Activated CD4-positive, alpha-beta T cell treated with anti-CD3 and anti-CD28 coated beads for 4 hours (primary cell): ENCODE measurements at places on chromosomes 3 and 15.

GRCh38 chr3:183542355-183542754, 13.2 kb downstream of the KLHL6 start:
- DNase-seq: no peak

DNA sequence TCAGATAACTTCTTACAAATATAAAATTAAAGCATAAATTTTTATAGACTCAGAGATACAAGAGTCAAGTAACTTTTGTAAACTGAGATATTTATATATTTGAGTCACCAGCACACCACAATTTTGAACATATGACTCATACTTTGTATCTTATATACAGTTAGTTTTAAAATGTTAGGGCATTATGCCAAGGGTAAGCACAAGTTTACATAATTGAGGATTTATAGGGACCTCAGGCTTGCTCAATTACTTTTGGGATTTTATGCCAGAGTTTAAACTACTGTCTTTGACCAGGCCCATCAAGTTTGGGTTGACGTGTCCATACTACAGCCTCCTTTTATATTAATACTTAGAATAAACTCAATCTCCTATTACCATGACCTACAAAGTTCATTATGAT, 7.4 kb upstream of the FGF7 start:
- DNase-seq: no peak

DNA sequence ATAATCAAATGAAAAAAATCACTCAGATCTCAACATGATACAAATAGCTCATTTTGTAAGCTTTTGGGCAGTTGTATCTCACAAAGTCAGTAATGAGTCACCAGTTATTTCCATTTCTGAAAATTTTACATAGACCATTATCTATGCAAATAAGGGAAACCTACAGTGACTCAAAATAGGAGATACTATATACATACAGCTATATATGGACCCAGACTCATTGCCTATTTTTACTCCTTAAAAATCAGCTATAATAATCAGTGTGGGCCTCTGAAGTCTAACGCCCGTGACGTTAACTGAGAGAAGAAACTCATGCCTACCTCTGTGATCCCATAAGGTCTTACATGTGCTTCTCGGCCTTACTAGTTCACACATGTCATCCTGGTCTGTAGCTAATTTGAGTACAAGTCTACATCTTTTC, 31.6 kb downstream of the LRIG1 start:
- no peak for DNase-seq

- no peak for DNase-seq
Measured at GRCh38 chr3:144557515-144557914, 585.9 kb downstream of the DIPK2A start.

DNA sequence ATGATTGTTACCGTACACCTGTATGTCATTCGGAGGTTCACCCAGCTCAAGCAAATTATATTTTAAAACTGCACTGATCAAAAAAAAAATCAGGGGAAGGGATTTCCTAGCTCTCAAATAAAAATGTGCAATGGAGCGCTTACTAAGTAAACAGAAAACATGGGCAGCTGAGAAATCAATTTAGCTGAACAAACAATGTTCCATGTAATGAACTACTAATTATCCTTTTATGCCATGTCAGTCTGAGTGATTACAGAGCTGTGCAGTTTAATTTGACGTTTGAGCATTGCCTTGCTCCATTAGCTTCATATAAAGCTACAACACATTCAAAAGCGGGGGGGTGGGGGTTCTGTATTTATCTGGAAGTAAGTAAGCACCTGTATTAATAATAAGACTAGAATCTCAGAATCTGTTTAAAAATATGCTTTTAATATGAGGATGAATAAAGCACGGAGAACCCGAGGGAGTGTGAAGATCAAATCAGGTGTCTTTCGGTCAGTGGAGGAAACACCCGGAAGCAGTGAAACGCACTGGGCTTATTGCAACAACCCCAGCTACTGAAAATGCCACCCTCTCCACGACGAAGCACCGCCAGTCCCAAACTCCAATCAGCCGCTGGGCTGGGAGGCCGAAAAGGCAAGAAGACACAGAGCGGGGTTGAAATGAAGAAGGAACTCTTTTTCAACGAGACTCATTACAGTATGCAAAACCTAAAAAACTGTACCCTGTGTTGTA, 196.5 kb upstream of the ATP11B start:
- DNase-seq: no peak

- no peak for DNase-seq
Measured at GRCh38 chr3:66662894-66663293, 162.1 kb upstream of the LRIG1 start.

DNA sequence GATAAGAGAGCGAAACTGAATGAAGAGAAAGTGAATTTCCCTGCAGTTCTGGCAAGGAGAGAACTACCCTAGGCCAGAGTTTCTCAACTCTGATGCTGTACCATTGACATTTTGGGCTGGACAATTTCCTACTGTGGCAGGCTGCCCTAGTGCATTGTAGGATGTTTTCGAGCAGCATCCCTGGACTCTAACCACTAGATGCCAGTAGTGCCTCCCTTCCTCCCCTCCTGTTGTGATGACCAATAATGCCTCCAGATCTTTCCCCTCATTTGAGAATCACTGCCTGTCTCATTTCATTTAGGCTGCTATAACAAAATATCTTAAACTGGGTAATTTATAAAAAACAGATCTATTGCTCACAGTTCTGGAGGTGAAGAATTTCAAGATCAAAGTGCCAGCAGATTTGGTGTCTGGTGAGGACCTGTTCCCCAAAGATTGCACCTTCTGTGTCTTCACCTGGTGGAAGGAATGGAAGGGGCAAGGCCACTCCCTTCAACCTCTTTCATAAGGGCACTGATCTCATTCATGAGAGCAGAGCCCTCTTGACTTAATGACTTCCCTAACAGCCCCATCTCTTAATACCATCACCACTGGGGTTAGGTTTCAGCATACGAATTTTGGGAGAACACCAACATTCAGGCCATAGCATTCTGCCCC, 188.9 kb upstream of the MEIS2 start:
- DNase-seq: no peak

- DNase-seq: no peak
Measured at GRCh38 chr3:139630542-139630941, 47.2 kb downstream of the NMNAT3 start.

DNA sequence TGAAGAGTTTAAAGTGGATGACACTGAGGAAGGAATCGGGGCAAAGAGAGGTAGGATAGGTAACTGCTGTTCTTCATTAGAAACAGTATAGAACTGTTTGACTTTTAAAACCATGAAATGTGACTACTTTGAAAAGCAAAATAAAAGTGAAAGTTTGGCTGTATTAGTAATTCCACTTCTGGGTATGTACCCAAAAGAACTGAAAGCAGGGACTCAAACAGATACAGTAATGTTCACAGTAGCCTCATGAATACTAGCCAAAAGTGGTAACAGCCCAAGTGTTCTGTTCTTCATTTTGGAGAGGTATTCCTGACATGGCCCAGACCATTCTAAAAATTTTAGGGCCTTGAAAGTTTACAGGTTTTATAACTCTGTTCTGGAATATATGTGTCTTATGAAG, 1055.4 kb downstream of the TBL1XR1 start:
- DNase-seq: no peak

DNA sequence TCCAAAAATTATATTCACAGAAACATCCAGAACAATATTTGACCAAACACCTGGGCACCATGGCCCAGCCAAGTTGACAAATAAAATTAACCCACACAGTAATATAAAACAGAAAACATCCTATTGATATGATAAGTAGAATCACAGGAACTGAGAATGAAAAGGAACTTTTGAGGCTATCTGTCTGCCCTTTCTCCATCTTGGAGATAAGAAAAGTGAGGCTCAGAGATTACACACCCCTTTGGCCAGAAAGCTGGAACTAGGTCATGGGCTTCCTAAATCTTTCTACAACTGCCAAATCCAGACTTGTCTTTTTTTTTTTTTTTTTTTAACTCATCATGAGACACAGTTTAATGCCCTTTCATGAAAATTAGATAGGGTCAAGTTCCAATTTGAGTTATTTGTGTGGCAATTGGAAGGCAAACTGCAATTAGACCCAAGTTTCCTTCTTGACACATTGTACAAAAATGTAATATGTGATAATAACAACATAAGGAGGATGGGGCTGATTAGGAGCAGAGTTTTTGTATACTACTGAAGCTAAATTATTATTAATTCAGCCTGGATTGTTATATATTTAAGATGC, 137.2 kb downstream of the RPL22L1 start:
- DNase-seq: no peak

DNA sequence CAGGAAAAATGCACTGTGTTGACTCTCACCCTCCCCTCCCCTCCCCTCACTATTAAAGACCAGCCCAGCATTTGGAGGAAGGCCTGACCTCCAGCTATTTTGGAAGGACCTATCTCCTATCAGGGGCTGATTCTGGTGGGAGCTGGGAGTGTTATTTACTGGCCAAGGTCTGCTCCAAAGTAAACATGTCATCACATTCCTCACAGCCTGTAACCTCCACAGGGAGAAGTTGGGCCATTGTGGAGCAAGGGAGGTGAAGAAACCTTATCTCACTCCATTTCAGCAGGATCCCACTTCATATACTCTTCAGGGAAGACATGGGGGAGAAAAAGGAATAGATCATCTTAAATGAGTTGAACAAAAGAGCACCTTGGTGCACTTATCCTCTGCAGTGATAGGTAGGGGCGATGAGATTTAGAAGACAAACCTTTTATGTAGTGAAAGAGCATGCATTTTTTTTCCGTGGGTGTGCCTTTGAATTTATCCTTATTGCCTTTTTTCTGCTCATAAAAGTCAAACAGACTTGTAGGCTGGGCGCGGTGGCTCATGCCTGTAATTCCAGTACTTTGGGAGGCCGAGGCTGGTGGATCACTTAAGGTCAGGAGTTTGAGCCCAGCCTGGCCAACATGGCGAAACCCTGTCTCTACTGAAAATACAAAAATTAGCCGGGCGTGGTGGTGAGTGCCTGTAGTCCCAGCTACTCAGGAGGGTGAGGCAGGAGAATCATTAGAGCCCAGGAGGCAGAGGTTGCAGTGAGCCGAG, 15.6 kb upstream of the FLNB start:
- DNase-seq: no peak

DNA sequence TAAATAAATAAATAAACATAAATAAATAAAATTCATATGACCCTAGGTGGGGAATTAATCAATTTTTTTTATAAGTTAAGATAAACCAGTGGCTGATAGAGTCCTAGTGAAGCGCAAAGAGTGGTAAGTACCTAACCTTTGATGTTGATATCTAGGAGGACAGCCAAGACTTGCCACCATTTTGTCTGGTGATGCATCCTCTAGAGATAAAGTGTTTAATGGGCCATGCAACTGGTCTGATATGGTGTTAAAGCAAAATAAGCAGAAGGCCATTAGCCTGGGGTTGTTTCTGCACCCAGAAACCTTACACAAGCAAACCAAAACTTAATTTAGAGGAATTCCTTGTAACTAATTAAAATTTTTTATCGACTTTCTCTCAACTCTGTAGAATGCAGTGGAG, 9.6 kb upstream of the USP8 start:
- no peak for DNase-seq

GRCh38 chr3:10338591-10339353, 17.9 kb upstream of the SEC13 start:
- DNase-seq: no peak

GRCh38 chr3:19543212-19543841, 390.7 kb downstream of the EFHB start:
- no peak for DNase-seq

DNA sequence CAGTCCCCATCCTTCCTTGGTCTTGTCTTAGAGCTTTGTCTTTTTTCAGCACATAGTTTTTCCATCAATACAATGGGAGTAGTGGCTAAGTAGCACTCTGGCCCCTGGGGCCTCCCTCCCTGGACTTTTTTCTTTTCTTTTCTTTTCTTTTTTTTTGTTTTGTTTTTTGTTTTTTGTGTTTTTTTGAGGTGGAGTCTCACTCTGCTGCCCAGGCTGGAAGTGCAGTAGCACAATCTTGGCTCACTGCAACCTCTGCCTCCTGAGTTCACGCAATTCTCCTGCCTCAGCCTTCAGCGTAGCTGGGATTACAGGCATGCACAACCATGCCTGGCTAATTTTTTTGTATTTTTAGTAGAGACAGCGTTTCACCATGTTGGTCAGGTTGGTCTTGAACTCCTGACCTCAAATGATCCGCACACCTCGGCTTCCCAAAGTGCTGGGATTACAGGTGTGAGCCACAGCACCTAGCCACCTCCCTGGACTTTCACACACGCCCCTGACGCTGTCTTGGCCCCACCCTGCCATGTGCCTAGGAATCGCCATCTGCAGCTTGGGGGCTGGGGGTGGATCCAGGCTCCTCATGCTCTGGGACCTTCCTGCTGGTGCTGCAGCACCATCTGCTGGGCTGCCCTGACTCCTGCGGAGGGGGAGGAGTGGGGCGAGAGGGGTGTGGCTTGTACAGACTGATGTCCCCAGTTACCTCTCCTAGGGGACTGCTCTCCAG, 2.8 kb downstream of the C15orf39 start:
- DNase-seq: peak; percentile 84

DNA sequence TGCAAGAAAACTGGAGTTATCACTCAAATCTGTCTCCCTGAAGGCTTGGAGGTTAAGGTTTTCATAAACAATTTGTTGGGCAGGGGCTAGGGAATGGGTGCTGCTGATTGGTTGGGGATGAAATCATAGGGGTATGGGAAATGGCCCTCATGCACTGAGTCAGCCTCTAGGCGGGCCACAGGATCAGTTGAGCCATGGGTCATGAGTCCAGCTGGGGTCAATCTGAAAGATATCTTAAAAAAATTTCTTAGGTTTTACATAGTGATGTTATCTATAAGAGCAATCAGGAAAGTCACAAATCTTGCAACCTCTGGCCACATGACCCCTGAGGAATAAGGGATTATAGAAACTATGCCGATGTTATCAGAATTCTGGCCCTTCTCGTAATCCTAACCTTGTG, 491.7 kb downstream of the ZIC1 start:
- DNase-seq: no peak

- no peak for DNase-seq
Measured at GRCh38 chr15:61243983-61244593, 15.0 kb upstream of the RORA start.

- no peak for DNase-seq
Measured at GRCh38 chr3:32398531-32398930, 6.9 kb downstream of the CMTM7 start.

DNA sequence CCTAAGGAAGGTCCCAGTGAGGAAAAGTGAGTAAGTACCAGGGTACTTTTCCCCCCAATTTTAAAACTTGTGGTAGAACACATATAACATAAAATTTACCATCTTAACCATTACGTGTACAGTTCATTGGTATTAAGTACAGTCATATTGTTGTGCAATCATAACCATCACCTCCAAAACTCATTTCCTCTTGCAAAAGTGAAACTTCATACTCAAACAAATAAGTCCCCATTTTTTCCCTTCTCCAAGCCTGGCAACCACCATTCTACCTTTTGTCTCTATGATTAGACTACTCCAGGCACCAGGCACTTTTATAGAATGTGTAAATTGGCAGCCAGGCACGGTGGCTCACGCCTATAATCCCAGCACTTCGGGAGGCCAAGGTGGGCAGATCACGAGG, 12.2 kb downstream of the PRC1 start:
- DNase-seq: no peak

GRCh38 chr15:58473724-58474123, 41.9 kb downstream of the LIPC start:
- no peak for DNase-seq
